ENCODE measurements at places on chromosomes 16 and 17. TPM values are rescaled to one million over a fixed set of nuclear protein-coding genes. Genes with fewer than 3 reads are reported as not detected.

MYO1C gene
- 115 TPM for total RNA-seq

MYLK3 gene
- 0.34 TPM for total RNA-seq

CIITA gene
- total RNA-seq = 0.26 TPM

PLEKHG4 gene
- total RNA-seq = 34.4 TPM

TIMM22 gene
- 11.8 TPM for total RNA-seq

PRR35 gene
- not detected for total RNA-seq

ZNF668 gene
- 5.2 TPM for total RNA-seq

SDR42E1 gene
- 0.16 TPM for total RNA-seq

SRCIN1 gene
- total RNA-seq = not detected

GNAO1 gene
- total RNA-seq = 0.09 TPM

OR2C1 gene
- 0.43 TPM for total RNA-seq

SRL gene
- 0.47 TPM for total RNA-seq

NOD2 gene
- total RNA-seq = not detected

OTOP3 gene
- not detected for total RNA-seq

DOC2B gene
- under 0.01 TPM for total RNA-seq

CNTD1 gene
- 0.94 TPM for total RNA-seq

CCL22 gene
- not detected for total RNA-seq

SPATA2L gene
- 6.4 TPM for total RNA-seq

PHLPP2 gene
- 4.1 TPM for total RNA-seq

KRT16 gene
- total RNA-seq = 1.9 TPM

HYDIN gene
- total RNA-seq = 0.26 TPM

SLC7A6 gene
- 10.2 TPM for total RNA-seq

PLCD3 gene
- total RNA-seq = 39.1 TPM

CNTNAP4 gene
- total RNA-seq = 0.16 TPM

GNGT2 gene
- not detected for total RNA-seq

TVP23C gene
- total RNA-seq = 32.6 TPM

CDT1 gene
- total RNA-seq = 1.5 TPM

SLC6A2 gene
- not detected for total RNA-seq

TXNL4B gene
- 7.7 TPM for total RNA-seq

DBNDD1 gene
- 0.95 TPM for total RNA-seq

TMEM204 gene
- total RNA-seq = 12.3 TPM

SLC43A2 gene
- 7.0 TPM for total RNA-seq

LPO gene
- not detected for total RNA-seq

NT5C3B gene
- 73.0 TPM for total RNA-seq

CSH2 gene
- not detected for total RNA-seq
